Activated CD4-positive, alpha-beta T cell treated with anti-CD3 and anti-CD28 coated beads, Interleukin-10, Interleukin-2, amounts not matched to agents 100 ng/mL and 50 ng/mL, durations not matched to agents 16 hours and 8 hours (primary cell): ENCODE measurements at places on chromosomes 5 and 9.

GRCh38 chr9:87701931-87702421, 23.9 kb upstream of the CTSL start:
- no peak for DNase-seq

DNA sequence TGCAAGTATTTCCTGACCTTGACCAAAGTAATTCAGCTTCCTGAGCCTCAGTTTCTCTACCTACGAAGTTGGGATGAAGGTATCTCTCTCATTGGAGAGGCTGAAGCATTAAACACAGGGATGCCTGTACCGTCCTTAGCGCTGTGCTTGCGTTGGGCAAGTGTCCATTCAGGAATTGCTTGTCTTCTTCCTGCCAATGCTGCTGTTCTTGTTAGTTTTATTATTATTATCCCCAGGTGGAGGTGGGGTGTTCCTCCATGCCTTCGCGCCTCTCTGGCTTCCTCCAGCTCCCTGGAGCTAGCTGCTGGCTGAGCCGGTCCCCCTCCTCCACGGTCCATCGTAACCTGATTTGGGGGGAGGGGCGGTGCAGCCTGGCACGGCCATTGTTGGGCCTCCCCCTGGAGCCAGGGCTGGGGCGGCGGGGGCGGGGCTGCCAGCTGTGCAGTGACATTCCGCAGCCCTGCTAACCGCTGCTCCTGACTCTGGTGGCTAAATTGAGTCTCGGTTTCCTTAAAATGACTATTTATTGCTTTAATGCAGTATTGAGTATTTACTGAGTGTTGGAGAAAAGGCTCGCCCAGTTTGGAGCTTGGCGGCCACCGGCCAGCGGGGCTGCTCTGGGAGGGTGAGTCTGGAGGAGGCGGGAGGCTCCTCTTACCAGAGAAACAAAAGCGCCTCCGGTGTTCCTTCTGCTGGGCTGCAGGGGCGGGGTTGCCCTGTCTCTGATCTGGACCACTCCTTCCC, 51.3 kb downstream of the LMX1B start:
- no peak for DNase-seq

- no peak for DNase-seq
These were observed 7.6 kb downstream of the BASP1 start for GRCh38 chr5:17224858-17225511.

DNA sequence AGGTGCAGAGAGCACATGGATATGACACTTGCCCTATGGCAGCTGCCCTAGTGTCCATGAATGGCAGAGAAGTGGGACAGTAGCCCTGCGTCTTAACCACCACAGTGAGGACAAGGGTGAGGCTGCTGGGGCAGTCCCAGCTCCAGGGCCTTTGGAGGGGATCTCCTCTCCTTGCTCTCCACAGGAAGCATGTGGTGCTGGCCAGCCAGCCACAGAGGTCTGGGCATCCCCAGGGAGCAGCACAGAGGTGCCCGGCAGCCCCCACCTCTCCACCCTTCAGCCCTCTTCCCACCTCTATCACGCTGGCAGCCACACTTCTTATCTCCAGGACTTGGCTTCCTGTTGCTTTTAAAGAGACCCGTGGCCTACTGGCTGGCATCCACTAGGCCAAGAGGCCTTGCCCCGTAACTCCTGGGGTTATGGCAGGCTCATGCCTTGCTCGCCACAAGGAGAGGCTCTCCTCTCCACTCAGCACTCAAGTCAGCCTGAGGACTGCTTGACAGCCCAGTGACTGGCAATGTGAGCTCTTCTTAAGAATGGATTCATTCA, 21.9 kb downstream of the CSF2 start:
- DNase-seq, result no peak

DNA sequence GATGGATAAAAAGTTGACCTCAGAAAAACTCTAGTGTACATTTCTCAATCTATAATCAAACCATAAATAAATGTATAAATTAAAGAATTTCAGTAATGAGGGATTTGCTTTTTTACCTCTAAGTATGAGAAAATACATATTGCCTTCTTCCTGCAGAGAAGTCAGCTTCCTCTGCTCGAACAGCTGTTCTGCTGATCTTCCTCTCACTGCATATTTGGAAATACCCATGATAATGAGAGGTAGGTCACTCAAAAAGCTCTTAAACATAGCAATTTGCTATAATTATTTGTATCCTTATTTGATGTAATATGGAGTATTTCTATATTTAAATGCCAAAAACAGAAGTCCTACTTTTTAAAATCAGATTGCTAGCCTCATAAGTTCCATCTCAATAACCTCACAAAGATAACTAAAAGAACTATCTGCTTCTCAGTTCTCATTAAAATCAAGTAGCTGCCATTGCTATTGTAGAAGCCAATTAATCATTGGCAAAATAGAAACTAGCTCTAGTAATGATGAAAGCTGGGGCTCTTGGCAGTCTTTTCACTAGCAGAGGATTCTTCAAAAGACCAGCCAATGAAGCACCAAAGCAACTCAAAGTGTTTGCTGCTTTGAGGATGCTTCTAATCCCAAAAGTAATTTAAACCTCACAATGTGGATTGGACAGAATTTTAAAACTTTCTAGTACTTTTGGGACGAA, 35.7 kb upstream of the OR13D1 start:
- no peak for DNase-seq

DNA sequence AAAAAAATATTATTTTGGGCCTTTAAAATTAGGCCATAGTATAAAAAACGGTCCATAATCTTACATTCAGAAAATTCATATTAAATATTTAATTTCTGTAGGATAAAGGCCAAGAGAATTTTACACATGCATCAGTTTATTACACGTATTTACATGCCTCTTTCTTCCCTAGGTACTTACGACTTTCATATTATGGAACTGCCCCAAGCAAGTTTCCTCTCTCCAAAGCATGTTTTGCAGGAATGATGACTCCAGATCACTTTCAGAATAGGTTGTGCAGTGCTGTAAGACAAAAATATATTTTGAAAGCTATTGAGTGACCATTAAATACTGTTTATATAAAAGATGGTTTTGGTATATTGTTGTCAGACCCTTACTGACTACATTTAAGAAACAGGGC, 61.8 kb downstream of the WDR36 start:
- no peak for DNase-seq

DNA sequence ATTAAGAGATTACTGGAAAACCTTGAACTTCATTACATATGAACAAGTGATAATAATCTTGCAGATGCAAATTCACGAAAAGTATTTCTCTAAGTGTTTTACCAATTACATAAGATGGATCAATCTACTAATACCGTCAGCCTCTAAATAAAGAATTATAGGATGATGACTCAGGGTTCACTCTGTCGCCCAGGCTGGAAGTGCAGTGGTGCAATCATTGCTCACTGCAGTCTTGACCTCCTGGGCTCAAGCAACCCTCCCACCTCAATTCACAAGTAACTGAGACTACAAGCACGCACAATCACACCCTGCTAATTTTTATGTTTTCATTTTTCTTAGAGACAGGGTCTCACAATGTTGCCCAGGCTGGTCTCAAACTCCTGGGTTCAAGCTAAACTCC, 56.1 kb downstream of the CHD1 start:
- DNase-seq, result no peak

DNA sequence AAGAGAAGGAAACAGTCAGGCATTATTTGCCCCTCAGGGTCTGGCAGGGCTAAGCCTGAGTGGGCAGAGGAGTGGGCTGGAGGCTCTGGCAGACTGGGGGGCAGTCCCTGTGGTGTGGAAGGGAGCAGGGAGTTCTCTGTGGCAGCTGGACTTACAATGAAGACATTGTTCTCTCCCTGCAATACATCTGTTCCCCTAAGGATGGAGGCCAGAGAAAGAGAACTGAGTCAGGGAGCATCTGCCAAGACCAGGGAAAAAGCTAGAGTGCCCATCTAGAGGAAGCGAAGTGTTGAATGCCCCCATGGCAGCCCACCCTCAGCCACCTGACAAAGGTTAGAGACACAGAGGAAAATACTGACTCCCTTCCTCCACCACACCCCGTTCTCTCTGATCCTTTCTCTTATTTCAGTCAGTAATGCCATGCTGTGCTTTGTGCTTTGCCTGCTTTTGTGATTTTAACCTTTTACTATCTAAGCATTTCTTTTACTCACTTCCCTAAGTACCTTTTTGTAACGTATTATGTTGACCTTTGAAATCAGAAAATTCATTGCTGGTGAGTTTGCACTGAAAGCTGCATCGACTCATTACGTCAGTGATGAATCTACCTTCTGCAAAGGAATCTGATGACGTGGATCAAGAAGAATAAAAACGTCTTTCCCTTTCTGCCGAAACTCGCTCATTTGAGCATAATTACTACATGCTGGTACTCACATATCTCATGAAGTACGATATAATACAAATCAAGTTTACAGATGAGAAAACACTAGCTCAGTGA, 76.0 kb downstream of the ACTL7B start:
- no peak for DNase-seq

GRCh38 chr5:149561848-149562247, 10.6 kb upstream of the CSNK1A1 start:
- DNase-seq, result peak; percentile 40

DNA sequence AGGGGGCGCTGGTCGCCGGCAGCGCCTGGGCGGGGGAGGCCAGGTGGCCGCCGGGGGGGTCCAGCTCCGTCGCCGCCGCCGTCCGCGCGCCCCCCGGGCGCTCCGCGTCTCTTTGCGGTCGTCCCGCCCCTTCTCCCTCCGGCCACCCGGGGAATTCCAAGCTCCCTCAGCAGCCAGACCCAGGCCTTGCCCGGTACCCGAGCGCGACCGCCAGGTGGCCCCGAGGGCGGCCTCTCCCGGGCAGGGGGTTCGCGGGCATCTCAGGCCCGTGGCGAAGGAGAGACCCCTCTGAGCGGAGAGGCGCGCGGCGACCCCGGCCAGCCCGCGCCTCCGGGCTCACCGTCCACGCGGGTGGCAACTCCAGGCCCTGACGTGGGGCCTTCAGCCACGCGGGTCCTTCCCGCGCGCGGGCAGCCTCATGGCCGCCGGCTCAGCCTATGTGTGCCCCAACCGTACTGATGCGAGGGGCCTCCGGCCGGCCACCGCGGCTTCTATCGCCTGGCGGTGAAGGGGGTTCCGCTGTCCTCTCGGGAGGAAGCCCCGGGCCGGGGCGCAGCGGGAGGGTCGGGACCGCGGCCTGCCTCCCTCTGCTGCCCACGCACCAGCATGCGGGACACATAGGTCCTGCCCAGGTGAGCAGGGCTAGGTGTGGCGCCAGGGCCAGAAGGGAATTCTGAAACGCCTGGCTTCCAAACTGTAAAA, 529 bp upstream of the NRARP start:
- no peak for DNase-seq

- no peak for DNase-seq
These were observed 952 bp upstream of the AMACR start for GRCh38 chr5:34008802-34009201.

DNA sequence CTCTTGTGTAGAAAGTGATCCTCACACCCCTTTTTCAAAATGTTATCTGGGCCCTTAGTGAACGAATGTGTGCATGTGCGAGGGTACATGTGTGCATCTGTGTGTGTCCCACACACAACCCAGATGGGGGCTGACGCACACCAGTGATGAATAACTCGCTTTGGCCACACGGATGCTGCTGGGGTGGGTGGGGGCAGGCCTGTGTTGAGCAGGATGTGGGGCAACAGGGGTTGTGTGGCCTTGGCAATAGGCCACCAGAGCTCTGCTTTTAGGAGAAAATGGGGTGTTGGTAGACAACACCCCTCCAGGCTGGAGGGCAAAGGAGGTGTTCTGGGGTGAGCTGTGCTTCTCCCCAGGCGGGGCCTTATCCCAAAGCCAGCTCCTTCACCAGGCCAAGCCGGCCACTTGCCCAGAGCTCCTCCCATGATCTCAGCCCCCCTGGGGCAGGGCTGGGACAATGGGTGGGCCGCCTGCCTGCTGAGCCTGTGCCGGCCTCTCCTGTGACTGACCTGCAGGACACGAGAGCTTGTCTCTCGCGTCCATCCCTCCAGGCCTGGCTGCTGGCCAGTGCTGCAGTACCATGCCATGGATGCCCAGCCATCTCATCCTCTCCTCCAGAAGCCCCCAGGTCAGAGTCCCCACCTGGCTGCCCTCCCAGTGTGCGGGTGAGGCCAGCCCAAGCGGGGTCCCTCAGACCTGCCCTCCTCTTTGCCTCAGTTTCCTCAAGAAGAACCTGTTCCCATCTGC, 1.7 kb downstream of the DBN1 start:
- DNase-seq, result no peak

DNA sequence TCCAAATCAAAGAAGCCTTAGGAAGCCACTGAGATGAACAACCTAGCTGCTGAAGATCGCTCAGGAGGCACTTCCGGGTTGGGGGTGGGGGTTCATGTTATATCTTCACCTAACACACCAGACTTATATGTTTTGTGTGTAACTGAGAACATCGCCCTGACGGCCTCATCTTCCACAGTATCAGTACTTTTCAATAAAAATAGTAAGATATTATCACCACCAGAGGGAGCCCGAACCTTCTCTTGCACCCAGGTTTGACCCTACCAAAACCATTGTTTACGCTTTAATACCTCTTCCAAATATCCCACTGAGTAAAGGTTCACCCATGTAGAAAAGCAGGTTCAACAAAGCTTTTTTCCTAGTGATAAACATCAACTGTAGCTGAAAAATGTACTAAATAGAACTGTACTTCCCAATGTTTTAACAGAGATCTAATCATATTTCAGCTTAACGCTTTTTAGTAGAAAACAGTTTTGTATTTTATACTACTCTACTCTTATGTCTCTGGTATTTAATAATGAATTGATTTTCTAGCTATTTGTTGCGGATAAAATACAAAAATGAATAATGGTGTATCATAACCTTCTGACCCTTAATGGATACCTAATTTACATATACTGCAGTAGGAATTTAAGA, 244.0 kb downstream of the EPB41L4A start:
- peak; percentile 64 for DNase-seq

- DNase-seq, result peak; percentile 42
These were observed 29.6 kb upstream of the UBAC1 start for GRCh38 chr9:135990468-135991429.
